ENCODE measurements at places on chromosomes 3 and 15.

GRCh38 chr3:64030741-64031140, 7.4 kb upstream of the PSMD6 start:
- H3K4me1 ChIP-seq, result peaks cover 23% of the 10 kb centered on the region
- H3K27ac ChIP-seq, result peak overlapping the region; percentile 68
- H3K27me3 ChIP-seq, result no peaks in the 10 kb centered on the region
- no peak for DNase-seq
- H3K4me3 ChIP-seq, result peak overlapping the region; percentile 3
- no peaks in the 10 kb centered on the region for H3K36me3 ChIP-seq

DNA sequence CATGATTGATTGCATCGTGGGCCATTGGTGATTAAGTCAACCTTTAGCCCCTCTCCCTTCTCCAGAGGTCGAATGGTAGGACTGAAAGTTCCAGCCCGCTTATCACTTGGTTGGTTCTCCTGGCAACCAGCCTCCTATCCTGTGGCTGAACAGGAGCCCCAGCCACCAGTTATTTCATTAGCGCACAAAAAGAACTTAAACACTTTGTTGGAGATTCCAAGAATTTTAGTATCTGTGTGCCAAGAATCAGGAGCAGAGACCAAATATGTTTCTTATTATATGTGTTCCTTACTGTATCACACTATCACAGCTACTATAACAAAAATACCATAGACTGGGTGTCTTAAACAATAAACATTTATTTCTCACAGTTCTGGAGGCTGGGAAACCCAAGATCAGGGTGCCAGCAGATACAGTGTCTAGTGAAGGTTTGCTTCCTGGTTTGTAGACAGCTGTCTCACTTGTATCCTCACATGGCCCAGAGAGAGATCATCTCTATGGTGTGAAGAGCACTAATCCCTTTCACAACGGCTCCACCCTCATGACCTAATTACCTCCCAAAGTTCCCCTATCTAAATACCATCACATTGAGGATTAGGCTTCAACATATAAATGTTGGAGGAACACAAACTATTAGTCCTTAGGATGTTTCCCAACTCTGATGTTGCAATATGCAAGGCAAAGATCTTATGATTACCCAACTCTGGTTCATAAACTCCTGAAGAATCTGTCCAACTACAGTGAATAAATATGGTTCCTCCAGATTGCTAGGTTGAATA, 30.5 kb upstream of the APH1B start:
- no peak overlapping the region for H3K4me3 ChIP-seq
- H3K36me3 ChIP-seq, result peaks cover 5% of the 10 kb centered on the region
- peaks cover 38% of the 10 kb centered on the region for H3K4me1 ChIP-seq
- no peaks in the 10 kb centered on the region for H3K27me3 ChIP-seq
- DNase-seq, result no peak
- H3K27ac ChIP-seq, result no peak overlapping the region

- H3K36me3 ChIP-seq, result no peaks in the 10 kb centered on the region
- H3K27me3 ChIP-seq, result no peaks in the 10 kb centered on the region
- no peak overlapping the region for H3K4me3 ChIP-seq
- no peak overlapping the region for H3K27ac ChIP-seq
- H3K4me1 ChIP-seq, result no peaks in the 10 kb centered on the region
- DNase-seq, result no peak
Observed at GRCh38 chr3:67923796-67924195, 269.4 kb upstream of the SUCLG2 start.

- DNase-seq, result no peak
- no peak overlapping the region for H3K27ac ChIP-seq
- no peak overlapping the region for H3K4me3 ChIP-seq
Observed at GRCh38 chr15:48800811-48801455, 9.9 kb downstream of the CEP152 start.

GRCh38 chr3:96266395-96267190, 547.8 kb upstream of the EPHA6 start:
- H3K27me3 ChIP-seq, result no peaks in the 10 kb centered on the region
- no peaks in the 10 kb centered on the region for H3K4me1 ChIP-seq
- H3K4me3 ChIP-seq, result no peak overlapping the region
- H3K36me3 ChIP-seq, result no peaks in the 10 kb centered on the region
- H3K27ac ChIP-seq, result no peak overlapping the region

GRCh38 chr3:13300546-13301285, 119.4 kb downstream of the NUP210 start:
- no peaks in the 10 kb centered on the region for H3K4me1 ChIP-seq
- H3K4me3 ChIP-seq, result no peak overlapping the region

DNA sequence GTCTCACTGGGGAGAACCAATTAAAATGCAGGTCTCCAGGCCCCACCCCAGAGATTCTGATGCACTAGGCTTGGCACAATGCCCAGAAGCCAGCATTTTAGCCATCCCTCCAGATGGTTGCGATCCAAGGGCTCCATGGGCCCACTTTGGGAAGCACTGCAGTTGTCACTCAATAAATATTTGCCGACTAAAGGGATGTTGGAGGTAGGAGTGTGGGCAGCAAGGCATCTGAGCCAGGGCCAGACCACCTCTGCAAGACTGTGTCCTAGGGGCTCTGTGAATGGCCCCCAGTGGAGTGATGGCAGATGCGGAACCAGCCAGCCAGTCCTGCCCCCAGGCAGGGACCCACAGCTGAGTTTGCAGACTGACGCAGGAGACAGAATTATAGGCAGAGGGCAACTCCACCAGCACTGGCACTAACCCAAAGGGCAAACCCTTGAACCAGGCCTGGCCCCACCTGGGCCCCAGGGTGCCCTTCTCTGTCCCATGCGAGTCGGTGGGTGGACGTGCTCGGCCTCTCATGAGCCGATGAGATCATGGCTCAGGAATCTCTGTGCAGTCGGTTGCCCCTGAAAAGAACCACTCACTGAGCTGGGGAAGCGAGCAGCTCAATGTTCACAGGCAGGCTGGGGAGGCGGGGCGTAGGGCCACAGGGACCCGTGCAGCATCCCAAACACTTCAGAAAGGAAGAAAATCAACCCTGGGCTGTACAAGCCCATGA, 49.7 kb downstream of the SEMA5B start:
- H3K27ac ChIP-seq, result peak overlapping the region; percentile 12
- no peak overlapping the region for H3K4me3 ChIP-seq
- H3K36me3 ChIP-seq, result no peaks in the 10 kb centered on the region
- DNase-seq, result no peak
- peaks cover 27% of the 10 kb centered on the region for H3K4me1 ChIP-seq
- no peaks in the 10 kb centered on the region for H3K27me3 ChIP-seq

DNA sequence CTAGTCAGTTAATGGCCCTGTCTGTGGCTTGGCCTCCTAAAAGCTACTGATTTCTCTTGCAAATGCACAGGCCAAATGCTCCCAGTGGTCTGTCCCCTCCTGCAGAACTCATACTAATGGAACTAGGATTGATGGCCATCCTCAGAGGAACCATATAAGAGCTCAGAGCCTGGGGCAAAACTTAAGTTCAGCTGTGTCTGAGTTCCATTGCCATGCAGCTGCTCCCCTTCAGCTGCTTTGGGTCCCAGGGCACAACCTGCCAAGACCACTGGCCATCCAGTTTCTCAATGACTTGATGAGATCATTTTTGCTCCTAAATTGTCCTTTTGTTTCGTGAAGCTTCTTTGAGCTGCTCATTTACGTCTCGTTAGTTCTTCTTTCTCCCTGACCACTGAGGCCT, 529.5 kb upstream of the TBL1XR1 start:
- no peaks in the 10 kb centered on the region for H3K27me3 ChIP-seq
- no peak overlapping the region for H3K4me3 ChIP-seq
- H3K36me3 ChIP-seq, result no peaks in the 10 kb centered on the region

DNA sequence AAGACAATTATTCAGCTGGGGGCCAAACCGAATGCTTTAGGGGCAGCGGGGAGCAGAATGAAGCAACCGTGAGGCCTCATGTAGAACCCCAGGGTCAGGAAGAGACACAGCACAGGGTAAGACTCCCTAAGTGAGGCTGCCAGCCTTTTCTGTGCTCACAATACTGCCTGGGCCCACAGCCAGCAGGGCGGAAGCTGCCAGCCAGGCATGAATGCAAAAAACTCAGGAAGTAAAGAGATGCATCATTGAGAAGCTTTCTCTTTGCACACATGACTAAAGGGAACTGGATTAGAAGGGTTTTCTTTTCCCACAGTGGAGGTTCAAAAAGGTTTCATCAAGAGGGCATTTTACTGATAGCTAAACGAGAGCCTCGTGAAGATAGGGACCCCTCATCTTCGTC, 33.3 kb downstream of the CA12 start:
- no peak overlapping the region for H3K4me3 ChIP-seq
- H3K27ac ChIP-seq, result peak overlapping the region; percentile 73
- DNase-seq, result no peak

GRCh38 chr3:48142316-48142870, 45.8 kb downstream of the CDC25A start:
- H3K36me3 ChIP-seq, result no peaks in the 10 kb centered on the region
- no peaks in the 10 kb centered on the region for H3K27me3 ChIP-seq
- H3K4me1 ChIP-seq, result peaks cover 22% of the 10 kb centered on the region
- H3K4me3 ChIP-seq, result no peak overlapping the region

DNA sequence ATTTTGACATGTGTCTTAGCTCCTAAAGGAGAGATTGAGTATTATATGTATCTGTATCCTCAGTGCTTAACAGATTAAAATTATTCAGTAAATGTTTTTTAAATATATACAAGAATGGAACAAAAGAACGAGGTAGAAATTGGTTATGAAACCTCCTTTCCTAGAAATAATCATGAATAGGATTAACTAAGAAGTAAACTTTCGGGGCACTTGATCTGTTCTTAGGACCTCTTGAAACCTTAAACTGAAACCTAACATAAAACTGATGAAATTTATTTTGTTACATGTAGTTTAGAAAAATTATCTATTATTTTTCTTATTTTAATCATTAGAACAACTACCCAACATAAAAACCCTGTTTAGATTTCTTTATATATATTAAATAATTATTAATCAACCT, 311.5 kb downstream of the THSD4 start:
- no peak for DNase-seq
- H3K4me1 ChIP-seq, result no peaks in the 10 kb centered on the region
- no peak overlapping the region for H3K27ac ChIP-seq
- no peak overlapping the region for H3K4me3 ChIP-seq
- no peaks in the 10 kb centered on the region for H3K27me3 ChIP-seq

DNA sequence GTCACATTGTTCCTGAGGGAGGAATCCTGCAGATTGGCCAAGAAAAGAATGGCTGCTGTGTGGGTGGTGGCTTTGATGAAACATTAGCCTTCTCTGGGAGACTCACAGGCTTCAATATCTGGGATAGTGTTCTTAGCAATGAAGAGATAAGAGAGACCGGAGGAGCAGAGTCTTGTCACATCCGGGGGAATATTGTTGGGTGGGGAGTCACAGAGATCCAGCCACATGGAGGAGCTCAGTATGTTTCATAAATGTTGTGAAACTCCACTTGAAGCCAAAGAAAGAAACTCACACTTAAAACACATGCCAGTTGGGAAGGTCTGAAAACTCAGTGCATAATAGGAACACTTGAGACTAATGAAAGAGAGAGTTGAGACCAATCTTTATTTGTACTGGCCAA, 6.1 kb downstream of the PTX3 start:
- H3K27ac ChIP-seq, result no peak overlapping the region
- H3K4me1 ChIP-seq, result peaks cover 9% of the 10 kb centered on the region
- DNase-seq, result no peak
- H3K27me3 ChIP-seq, result no peaks in the 10 kb centered on the region

- H3K36me3 ChIP-seq, result no peaks in the 10 kb centered on the region
- H3K4me1 ChIP-seq, result peaks cover 32% of the 10 kb centered on the region
- H3K4me3 ChIP-seq, result no peak overlapping the region
- no peak for DNase-seq
- H3K27me3 ChIP-seq, result no peaks in the 10 kb centered on the region
- H3K27ac ChIP-seq, result no peak overlapping the region
Observed at GRCh38 chr3:71026634-71027578, 556.6 kb downstream of the FOXP1 start.
